ENCODE measurements at places on chromosomes 7 and 10.

DNA sequence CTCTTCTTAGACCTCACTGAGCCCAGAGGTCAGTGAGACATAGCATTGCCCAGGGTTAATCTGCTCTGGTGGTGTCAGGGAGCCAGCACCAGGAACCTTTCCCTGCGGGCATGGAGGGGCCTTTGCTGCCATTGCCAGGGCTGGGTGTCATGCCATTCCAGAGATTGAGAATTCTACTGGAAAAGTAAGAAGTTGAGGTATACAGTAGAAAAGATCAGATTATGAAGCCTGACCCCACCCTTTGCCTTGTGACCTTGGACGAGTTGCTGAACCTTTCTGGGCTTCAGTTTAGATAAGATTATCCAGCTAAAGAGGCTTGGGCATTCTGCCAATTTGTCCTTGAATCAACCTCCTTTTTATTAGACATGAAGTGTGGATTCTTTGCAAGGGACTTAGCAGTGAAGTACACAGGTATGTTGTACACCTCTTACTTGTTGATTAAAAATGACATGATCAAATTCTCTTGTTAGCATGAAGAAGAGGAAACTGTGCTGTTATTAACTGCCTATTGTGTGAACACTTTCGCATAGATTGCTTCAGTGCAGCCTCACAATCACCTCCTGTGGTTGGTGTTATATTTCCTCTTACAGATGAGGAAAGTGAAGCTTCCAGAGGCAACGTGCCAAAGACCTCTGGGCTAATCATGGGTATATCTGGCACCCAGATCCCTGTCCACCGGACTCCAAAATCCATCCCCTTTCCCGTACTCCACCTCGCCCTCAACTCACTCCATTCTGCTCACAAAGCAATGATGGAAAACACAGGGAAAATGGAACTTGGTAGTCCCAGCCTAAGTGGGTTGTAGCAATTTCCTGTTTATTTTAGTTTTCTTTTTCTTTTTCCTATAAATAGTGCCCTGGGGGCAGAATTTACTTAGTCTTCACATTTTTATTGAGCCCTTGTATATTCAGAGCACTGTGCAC is 151.3 kb downstream of the CAMK1D start:
- DNase-seq = peak; percentile 74

GRCh38 chr10:129057856-129058663 is 409.0 kb upstream of the MGMT start:
- no peak for DNase-seq

GRCh38 chr7:150943453-150943814 is 34.7 kb downstream of the KCNH2 start:
- no peak for DNase-seq

DNA sequence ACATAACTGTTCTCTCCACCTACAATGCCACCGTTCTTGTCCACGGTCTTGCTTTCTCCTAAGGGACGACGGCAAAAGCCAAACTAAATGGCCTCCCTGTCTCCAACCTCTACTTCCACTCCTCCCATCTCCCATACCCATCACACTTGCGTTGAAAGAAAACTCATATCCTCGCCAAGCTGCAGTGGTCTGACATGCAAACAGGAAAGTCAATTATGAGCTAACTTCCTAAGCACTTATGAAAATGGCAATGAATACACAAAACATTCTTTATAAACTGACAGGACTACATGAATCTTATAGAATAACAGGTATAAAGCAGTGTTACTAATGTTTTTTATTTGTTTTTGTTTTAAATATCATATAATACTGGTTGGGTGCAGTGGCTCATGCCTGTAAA is 46.4 kb downstream of the TYW1B start:
- no peak for DNase-seq

All from small intestine (tissue), 16 donors.